Chondrocyte (in vitro differentiated cells): ENCODE measurements at places on chromosomes 1 and 21. TPM values are rescaled to one million over a fixed set of nuclear protein-coding genes. Genes with fewer than 3 reads are reported as not detected.
A peak's percentile ranks its signal among the peaks of the same experiment; 100 is the strongest.

SLAMF1 gene
- not detected in 3 replicates for total RNA-seq

SPRR2A gene
- not detected in 3 replicates for total RNA-seq

GLMN gene
- 6.9 to 12.4 TPM (median 8.0 TPM) in 3 replicates for total RNA-seq

ATP6V1G3 gene
- not detected in 3 replicates for total RNA-seq

- no peaks in the 10 kb centered on the region for H3K27me3 ChIP-seq
- H3K27ac ChIP-seq, result peak overlapping the region; percentile 43
- H3K4me1 ChIP-seq, result peaks cover 25% of the 10 kb centered on the region
- H3K36me3 ChIP-seq, result no peaks in the 10 kb centered on the region
Observed at GRCh38 chr1:68112835-68113243, 62.4 kb upstream of the DIRAS3 start.

VHLL gene
- not detected in 3 replicates for total RNA-seq

GRCh38 chr1:25094995-25095394 is 137.3 kb downstream of the SYF2 start:
- H3K27ac ChIP-seq, result no peak overlapping the region
- no peak overlapping the region for H3K4me3 ChIP-seq
- peaks cover 24% of the 10 kb centered on the region for H3K27me3 ChIP-seq

GRCh38 chr1:58753431-58753866 is 30.4 kb downstream of the JUN start:
- no peaks in the 10 kb centered on the region for H3K27me3 ChIP-seq
- peaks cover 30% of the 10 kb centered on the region for H3K4me1 ChIP-seq
- H3K4me3 ChIP-seq, result no peak overlapping the region
- no peaks in the 10 kb centered on the region for H3K36me3 ChIP-seq

DNA sequence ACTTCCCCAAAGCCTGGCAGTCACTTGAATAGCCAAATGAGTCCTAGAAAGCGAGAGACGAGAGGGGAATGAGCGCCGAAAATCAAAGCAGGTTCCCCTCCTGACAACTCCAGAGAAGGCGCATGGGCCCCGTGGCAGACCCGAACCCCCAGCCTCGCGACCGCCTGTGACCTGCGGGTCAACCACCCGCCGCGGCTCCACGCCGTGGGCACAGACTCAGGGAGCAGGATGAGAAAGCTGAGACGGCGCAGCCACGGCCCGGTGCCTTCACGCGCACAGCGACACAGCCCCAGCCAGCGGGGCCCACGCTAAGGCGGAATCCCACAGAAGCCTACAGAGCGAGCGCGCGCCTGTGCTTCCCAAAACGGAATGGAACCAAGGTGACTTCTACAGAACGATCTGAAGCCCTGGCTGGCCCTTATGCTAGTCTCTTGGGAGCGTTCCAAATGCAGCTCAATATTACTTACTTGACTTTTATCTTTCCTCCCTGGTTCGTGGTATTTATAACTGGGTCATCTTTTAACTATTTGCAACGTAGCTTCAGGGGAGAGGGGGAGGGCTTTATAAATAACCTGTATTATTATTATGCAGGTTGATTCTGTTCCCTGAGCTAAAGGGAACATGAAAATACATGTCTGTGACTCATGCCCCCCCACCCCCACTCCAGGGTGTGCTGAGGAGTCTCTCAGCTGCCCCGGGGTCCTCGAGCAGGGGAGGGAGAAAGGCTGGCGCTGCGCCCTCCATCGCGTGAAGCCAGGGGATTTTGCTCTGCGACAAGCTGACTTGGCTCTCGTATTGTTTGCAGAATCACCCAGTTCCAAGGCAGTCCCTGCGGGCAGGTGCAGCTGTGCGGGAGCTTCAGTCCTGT is 1.7 kb downstream of the TSPEAR start:
- H3K4me1 ChIP-seq, result peaks cover 18% of the 10 kb centered on the region
- no peak overlapping the region for H3K27ac ChIP-seq
- peaks cover 70% of the 10 kb centered on the region for H3K27me3 ChIP-seq

DNA sequence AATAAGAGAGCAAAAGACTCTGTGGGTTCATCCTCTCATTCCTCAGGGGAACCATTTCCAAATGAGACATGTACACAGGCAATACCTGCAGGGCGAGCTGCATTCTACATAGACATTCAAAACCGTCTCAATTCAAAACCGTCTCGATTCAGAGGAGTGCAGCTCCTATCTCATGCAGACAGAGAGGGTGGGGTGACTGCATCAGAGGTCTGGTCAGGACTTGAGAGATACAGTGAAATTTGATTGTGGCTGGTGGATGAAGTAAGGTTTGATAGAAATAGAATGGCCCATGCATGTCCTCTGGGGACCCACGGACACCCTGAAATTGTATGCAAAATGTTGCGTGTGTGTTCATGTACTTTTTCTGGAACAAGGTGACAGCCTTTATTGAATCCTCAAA is 27.3 kb downstream of the TEX35 start:
- no peaks in the 10 kb centered on the region for H3K36me3 ChIP-seq
- peak overlapping the region; percentile 14 for H3K27ac ChIP-seq
- no peaks in the 10 kb centered on the region for H3K27me3 ChIP-seq
- no peak overlapping the region for H3K4me3 ChIP-seq

- H3K36me3 ChIP-seq, result no peaks in the 10 kb centered on the region
- no peak overlapping the region for H3K27ac ChIP-seq
- H3K4me1 ChIP-seq, result no peaks in the 10 kb centered on the region
- H3K27me3 ChIP-seq, result peaks cover 68% of the 10 kb centered on the region
- no peak overlapping the region for H3K4me3 ChIP-seq
Observed at GRCh38 chr21:42624095-42624790, 29.2 kb upstream of the PDE9A start.

- H3K27ac ChIP-seq, result no peak overlapping the region
- no peak for DNase-seq
- H3K36me3 ChIP-seq, result no peaks in the 10 kb centered on the region
- no peaks in the 10 kb centered on the region for H3K4me1 ChIP-seq
- H3K4me3 ChIP-seq, result no peak overlapping the region
- H3K27me3 ChIP-seq, result no peaks in the 10 kb centered on the region
Observed at GRCh38 chr1:189880135-189880534, 597.5 kb downstream of the BRINP3 start.

GRCh38 chr1:33018112-33018511 is 18.6 kb downstream of the AK2 start:
- no peaks in the 10 kb centered on the region for H3K27me3 ChIP-seq
- no peak overlapping the region for H3K4me3 ChIP-seq
- no peaks in the 10 kb centered on the region for H3K4me1 ChIP-seq
- no peak overlapping the region for H3K27ac ChIP-seq
- H3K36me3 ChIP-seq, result peaks cover 34% of the 10 kb centered on the region

ZBTB8B gene
- 0.30 to 0.53 TPM (median 0.33 TPM) in 3 replicates for total RNA-seq

DNA sequence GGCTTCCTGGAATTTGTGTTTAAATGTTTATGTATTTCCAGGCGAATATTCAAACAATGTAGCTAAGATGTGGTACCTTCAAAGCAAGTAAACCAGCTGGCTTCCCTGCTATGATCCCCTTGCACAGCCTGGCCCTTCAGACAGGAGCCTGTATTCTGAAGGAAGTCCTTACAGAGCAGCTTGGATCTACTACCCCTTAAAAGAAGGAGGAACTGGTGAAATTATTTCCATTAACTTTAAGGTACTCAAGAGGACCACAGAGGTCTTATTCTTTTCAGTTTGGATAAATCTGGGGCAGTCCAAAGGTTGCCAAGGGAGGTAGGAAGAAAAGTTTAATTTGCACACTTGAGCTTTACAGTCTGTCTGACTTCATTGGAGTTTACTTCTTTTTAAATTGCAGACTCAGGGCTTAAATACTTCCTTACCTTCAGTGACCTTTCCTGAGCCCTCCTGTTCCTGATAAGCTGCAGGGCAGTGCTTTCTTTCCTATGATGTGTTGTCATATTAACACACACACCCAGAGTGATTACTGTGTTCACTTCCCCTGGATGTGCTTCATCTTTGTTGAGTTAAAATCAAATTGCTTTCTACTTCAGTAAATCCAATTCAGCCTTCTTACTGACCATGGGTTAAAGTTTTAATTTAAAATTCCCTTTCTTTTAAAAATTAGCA is 40.5 kb downstream of the DISC1 start:
- H3K4me1 ChIP-seq, result no peaks in the 10 kb centered on the region
- DNase-seq, result no peak
- no peak overlapping the region for H3K27ac ChIP-seq
- H3K27me3 ChIP-seq, result no peaks in the 10 kb centered on the region
- H3K4me3 ChIP-seq, result no peak overlapping the region

HSPG2 gene
- 348 to 488 TPM (median 481 TPM) in 3 replicates for total RNA-seq

BACE2 gene
- 68.0 to 78.8 TPM (median 77.9 TPM) in 3 replicates for total RNA-seq

GRCh38 chr1:40224040-40224439 is 23.7 kb upstream of the TMCO2 start:
- DNase-seq, result no peak
- no peaks in the 10 kb centered on the region for H3K36me3 ChIP-seq
- no peaks in the 10 kb centered on the region for H3K4me1 ChIP-seq
- H3K27ac ChIP-seq, result no peak overlapping the region
- no peak overlapping the region for H3K4me3 ChIP-seq

DNA sequence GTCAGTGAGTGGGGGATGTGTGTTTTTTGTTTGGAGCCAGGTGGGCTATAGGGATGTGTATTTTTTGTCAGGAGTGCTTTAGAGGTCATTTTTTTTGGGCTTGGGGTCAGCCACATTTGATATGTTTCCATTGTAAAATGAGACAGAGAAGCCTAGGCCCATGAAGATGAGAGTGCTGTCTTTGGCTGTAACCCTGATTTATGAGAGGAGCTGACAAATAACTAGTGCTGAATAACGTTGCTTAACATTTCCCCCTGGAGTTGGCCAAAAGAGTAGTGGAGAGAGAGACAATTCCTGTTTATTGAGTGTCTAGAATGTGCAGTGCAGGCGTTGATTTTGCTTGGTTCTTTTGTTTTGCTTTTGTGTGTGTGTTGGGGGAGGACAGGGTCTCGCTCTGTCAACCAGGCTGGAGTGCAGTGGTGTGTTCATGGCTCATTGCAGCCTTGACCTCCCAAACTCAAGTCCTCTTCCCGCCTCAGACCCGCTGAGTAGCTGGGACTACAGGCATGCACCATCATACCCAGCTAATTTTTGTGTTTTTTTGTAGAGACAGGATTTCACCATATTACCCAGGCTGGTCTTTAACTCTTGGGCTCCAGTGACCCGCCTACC is 64.7 kb downstream of the S1PR1 start:
- no peak for DNase-seq
- no peak overlapping the region for H3K27ac ChIP-seq
- H3K36me3 ChIP-seq, result no peaks in the 10 kb centered on the region
- H3K4me3 ChIP-seq, result no peak overlapping the region
- no peaks in the 10 kb centered on the region for H3K4me1 ChIP-seq

GRCh38 chr1:51025374-51025773 is 55.3 kb downstream of the CDKN2C start:
- peaks cover 39% of the 10 kb centered on the region for H3K27me3 ChIP-seq
- no peak overlapping the region for H3K27ac ChIP-seq
- H3K4me1 ChIP-seq, result no peaks in the 10 kb centered on the region
- H3K4me3 ChIP-seq, result no peak overlapping the region
- no peak for DNase-seq

SLAMF6 gene
- not detected in 3 replicates for total RNA-seq
